ENCODE measurements at places on chromosomes 2 and 18. TPM values are rescaled to one million over a fixed set of nuclear protein-coding genes. Genes with fewer than 3 reads are reported as not detected.

The UGT1A8 gene
- polyA plus RNA-seq, result not detected

The PLEKHM3 gene
- 2.3 TPM for polyA plus RNA-seq

The ANKRD30B gene
- 0.45 TPM for polyA plus RNA-seq

The MDH1B gene
- polyA plus RNA-seq, result 0.67 TPM

The DAW1 gene
- 1.1 TPM for polyA plus RNA-seq

Measured in adipose tissue (tissue), 3 donors.